ENCODE measurements at places on chromosomes 16 and 17.

DNA sequence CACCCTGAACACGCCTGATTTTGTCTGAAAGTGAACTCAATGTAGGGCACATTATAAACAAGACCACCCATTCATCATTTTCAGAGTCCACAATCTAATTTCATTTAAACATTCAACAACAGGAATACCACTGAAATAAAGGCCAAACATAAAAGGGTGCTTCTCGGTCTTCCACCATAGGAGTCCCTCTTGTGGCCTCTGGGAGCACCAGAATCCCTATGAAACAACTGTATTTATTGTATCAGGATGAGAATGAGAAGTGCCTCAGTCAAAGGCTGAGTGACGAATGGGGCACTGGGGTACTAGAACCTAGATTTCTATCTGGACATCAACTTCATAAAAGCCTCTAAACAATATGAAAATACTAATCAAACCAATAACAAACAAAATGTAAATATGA is 40.4 kb downstream of the NXPH3 start:
- no peak for DNase-seq

DNA sequence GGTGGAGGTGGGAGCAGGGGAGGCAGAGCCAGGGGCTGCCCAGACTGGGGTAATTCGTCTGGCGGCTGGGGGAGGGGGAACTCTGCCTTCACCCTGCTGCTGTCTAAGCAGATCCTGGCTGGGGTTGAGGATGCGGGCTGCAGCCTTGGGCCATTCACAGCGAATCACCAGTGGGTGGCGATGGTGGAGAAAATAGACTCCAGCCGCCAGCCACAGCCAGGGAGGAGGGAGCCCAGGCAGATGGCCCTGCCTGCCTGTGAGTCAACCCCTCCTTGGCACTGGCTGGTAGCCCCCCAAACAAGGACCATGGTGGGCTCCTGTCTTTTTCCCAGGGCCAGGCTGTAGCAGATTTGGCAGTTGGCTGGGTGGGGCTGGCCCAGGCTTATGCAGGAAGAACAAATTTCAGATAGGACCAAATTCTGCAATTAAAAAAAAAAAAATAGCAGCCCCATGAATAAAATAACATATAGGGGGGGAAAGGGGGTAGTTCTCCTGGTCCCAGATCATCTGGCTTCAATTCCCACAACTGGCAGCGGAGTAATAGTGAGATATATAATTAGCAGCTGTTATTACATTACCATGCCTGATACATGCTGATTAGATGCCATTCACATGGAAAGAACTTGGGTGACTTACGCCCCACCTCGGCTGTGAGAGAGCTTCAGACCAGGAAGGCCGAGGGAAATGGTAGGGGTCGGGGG is 41.5 kb upstream of the CDH5 start:
- DNase-seq: no peak

DNA sequence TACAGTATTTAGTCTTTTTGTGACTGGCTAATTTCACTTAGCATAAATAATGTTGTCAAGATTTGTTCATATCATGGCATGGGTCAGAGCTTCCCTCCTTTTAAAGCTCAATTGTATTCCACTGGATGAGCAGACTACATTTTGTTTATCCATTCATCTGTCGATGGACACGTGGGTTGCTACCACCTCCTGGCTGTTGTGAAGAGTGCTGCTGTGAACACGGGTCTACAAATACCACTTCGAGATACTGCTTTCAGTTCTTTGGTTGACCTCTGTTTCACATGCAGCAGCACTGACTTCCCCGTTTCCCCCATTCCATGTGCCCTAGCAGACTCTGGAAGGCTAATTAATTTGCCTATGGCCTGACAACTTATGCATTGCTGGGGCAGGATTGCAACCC is 285.4 kb downstream of the SHISA9 start:
- no peak for DNase-seq

- no peak for DNase-seq
Observed at GRCh38 chr16:83953796-83954576, 946 bp downstream of the OSGIN1 start.

DNA sequence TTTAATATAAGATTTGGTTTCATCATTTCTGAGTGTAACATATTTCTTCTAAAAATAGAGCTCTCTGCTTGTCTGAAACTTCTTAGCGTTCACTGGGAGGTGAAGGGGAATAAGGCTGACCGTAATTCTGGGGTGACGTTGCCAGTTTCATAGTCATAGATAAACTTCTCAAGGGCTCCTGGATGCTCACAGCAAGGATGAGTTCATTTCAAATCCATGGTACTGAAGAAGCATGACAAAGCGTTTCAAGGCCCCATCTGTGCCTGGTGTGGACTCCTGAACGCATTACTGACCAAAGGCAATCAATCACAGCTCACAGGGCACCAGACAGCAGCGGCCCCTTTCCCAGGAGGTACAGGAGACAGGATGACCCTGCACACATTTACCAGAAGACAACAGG is 12.0 kb upstream of the EVPL start:
- DNase-seq: no peak

DNA sequence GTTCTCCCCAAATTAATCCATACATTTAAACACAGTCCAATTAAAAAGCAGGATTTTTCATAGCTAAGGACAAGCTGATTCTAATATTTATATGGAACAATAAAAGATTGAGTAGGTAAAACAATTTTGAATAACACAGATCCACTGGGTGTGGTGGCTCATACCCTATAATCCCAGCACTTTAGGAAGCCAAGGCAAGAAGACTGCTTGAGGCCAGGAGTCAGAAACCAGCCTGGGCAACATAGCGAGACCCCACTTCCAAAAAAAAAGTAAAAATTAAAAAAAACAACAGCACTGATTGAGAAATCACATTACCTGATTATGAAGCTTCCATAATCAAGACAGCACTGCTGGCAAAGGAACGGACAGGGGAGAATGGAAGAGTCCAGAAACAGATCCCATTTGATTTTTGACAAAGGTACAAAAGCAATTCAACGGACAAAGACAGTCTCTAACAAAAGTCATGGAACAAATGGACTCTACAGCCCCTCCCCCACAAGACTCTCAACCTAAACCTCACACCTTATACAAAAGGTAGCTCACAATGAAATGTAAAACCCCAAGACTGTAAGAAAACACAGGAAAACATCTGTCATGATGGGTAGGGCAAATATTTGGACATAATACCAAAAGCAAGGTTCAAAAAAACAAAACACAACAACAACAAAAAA is 17.9 kb downstream of the USP7 start:
- no peak for DNase-seq

GRCh38 chr17:74842146-74842598 is 17.5 kb downstream of the GRIN2C start:
- no peak for DNase-seq

DNA sequence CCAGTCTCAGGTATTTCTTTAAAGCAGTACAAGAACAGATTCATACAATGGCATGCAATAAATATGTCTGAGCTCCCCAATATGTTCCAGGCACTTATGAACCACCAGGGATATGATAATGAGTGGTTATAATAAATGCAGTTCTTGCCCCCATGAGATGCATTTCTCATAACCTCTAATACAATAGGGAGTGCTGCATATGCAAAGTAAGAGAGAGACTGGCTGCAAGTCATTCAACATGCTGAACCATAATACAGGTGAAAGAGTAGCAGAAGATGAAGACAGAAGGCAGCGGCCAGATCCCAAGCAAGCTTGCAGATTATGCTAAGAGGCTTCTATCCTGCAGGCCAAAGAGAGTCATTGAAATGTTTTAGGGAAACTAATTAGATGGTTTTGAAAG is 96.7 kb downstream of the CHD9NB start:
- DNase-seq: no peak

- no peak for DNase-seq
Observed at GRCh38 chr17:238964-239259, 57.5 kb upstream of the DOC2B start.

DNA sequence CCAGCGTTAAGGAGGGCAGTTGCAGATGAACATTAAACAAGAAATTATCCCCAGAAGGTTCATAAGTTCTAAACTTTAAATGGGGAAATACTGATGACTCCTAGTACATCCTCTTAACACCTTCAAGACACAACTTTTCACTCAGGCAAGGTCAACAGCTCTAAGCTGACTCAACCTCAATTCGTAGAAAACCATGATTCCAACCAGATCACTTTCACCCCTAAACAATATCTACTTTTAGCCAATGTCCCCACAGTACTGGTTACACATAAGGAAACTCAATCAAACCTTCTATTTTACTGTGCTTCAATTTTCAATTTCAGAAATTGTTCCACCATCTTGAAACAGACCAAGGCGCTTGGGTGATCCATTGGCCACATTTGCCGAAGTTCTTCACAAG is 2.3 kb downstream of the CDYL2 start:
- DNase-seq: no peak

DNA sequence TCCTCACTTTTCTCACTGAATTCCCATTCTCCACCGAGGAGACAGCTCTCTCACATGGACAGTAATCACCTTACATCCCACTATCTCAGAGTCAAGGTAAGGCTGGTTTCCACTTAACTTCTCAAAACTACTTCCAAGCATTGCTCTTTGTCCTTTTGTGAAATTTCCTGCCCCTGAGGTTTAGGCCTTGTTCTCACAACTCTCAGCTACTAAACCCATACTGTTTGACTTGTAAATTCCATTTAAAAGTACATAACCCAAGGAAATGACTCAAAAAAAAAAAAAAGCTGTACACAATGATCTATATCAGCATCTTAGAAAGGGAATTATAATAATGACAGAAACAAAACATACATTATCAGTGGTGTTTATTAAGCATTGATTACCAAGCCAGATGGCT is 8.8 kb downstream of the CDC27 start:
- no peak for DNase-seq

DNA sequence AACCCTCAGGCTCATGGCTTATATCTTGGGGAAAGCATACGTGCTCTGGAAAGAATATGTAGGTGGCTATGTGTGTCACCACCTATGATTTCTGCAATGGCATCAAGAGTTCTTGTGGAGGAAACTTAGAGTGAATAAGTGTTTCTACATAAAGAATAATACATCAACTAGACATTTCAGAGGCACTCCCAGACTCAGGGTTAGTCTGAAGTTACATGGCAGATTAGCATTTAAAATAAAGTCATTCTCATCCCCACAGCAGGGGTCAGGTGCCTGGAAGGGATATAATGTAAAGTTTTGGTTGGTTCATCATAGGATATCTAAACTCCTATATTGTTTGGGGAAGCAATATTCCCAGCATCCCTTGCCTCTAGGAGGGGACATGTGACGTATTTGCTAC is 182.1 kb downstream of the PCTP start:
- no peak for DNase-seq

All from coronary artery (tissue), 2 donors.